ENCODE measurements at places on chromosomes 6 and 20.

DNA sequence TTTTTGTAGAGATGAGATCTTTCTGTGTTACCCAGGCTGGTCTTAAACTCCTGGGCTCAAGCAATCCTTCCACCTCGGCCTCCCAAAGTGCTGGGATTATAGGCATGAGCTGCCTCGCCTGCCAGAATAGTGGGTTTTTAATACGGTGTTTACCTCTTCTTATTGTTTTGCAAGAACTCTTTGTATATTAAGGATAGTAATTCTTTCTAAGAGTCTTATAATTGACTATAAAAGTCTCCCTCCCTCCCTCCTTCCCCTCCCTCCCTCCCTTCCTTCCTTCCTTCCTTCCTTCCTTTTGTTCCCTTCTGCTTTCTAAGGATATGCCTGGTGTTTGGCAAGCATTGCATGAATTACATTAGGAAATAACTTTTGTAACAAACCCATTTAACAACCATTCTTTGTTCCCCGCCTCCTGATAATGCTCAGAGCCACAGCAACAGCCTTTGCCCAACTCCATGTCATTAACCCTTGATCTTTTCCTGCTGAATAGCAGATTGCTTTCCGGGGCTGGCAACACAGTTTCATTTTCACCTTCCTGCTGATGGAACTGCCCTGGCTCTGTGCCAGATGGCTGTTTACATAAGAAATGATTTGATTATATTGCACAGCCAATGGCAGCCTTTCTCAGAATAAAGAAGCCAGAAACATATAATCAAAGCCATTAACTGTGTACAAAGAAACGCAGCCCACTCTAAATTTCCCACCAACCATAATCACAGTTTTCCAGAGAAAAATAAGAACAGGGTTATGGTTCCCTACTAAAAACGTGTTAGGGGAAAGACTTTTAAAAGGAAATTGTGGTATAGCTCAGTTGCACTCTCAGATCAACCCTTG lies 143.7 kb upstream of the PTPN1 start:
- peak; percentile 15 for DNase-seq

DNA sequence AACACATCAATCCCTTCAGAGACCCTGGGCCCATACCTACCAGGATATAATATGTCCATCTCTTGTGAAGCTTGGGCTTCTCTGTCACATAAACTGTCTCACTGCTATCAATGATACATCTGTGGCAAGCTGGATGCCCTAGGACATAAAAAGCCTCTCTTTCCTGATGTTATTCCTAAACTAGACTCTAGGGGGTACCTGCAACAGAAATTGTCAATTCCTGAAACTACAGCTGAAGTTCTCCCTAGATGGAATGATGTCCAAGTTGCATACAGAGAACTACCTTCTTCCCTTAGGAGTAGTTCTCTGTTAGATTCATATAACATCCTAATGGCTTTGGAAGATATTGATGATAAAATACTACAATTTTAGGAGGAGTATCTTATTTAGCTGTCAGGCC lies 35.8 kb downstream of the TBX18 start:
- DNase-seq = no peak

DNA sequence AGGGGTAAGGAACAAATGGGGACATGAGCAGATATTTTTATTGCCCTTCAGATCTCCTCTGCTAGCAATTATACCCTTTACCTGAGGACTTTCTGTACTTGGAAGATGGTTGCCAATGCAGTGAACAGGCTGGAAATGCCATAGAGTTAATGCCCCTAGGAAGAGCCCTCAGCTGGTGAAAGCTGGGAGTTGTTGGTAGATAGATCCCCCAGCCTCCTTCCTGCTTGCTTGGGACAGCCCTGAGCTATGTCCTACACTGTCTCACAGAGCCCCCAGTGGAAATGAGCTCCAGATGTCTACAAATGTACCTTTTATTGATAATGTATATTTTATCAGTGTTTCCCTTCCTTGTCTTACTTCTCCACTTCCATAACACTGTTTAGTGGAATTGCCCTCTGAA lies 87.6 kb upstream of the PAK5 start:
- DNase-seq = no peak

GRCh38 chr20:51446656-51447055 lies 95.9 kb downstream of the NFATC2 start:
- DNase-seq = no peak

- DNase-seq = no peak
These were observed 1.1 kb downstream of the BMP5 start for GRCh38 chr6:55874316-55874715.

- DNase-seq = no peak
These were observed 648.7 kb downstream of the KIF16B start for GRCh38 chr20:15924556-15924955.

DNA sequence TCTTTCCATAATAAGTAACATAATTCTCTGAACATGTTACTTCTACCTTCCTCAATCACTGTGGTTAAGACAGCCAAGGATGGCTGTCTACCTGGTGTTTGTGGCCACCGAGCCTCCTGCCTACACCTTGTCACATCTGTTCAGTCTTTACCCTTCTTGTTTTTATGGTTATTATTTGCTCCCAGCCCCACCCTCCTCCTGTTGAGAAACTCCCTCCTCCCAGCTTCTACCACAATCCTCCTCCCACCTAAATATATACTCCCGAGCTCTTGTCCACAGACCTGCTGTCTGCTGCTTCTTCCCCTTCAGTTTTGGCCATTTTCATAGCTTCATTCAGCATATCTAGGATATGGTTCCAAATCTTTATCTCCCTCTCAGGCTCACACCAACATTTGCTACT lies 35.7 kb upstream of the GABRR1 start:
- no peak for DNase-seq

GRCh38 chr6:28553986-28554881 lies 28.6 kb downstream of the GPX5 start:
- no peak for DNase-seq

GRCh38 chr6:87628881-87629280 lies 38.9 kb downstream of the ORC3 start:
- DNase-seq = no peak

- no peak for DNase-seq
These were observed 48.1 kb downstream of the ESF1 start for GRCh38 chr20:13736436-13737191.

DNA sequence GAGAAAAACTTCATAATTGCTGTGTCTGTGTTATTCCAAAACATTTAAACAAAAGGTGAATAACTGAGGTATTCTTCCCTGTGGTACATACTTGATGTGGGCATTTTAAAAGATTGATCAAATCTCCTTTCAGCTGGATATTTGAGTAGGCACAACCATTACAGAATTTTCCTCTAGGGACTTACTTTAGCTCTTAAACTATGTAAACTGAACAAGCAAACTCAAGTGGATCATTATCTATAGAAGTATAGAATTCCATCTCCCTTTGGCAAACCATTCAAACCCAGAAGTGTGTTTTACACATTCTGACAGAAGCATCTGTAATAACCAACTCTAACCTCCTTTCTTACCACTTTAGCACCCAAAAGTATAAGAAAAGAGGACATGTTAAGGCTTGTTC lies 241.4 kb downstream of the ESR1 start:
- DNase-seq = no peak

- DNase-seq = no peak
These were observed 92.8 kb downstream of the MRPL14 start for GRCh38 chr6:44034391-44034861.

Data from stimulated activated CD4-positive, alpha-beta T cell treated with anti-CD3 and anti-CD28 coated beads, Interleukin-4, amount 100 ng/mL, for 24 hours (primary cell).